Mucosa of gallbladder (tissue), 1 donor: ENCODE measurements at places on chromosomes 6 and 20. TPM values are rescaled to one million over a fixed set of nuclear protein-coding genes. Genes with fewer than 3 reads are reported as not detected.

F13A1 gene
- total RNA-seq, result 55.1 TPM

TMEM244 gene
- total RNA-seq, result not detected

DNA sequence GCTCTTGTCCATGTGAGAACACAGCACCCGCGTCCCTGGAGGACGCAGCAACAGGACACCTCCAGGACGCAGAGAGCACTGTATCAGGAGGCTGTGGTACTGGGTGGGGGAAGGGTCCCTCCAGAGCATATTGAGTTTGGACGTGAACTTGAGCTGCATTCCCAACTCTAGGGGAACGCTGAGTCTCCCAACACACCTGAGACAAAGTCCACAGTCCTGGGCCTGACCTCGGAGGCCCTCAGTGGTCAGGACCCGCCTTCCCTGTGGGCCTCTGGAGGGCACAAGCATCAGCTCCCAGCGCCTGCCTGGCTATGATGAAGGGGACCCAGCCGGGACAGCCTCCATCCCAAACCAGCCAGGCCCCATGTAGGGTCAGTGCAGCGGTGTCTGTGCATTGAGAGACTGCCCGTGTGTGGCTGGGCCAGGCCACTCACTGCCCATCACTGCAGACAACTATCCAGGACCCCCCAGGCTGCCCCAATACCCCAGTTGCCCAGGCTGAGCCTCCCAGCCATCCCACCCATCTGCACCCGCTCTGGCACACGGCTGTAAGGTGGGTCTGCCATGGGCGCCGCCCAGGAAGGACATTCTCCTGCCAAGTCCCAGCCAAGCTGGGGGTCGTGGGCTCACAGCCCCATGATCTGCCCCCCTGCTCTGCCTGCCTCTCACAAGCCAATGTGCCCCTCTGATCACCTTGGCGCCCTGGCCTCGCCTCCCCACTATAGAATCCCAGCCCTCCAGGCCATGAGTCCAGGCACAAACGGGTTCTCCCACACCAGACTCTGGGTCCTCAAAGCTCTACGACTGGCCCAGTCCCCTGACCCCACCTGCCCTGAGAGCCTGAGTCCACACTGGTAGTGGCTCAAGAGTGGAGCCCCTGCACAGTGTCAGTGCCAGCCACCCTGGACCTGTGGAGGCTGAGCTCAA, 115.7 kb downstream of the TAF4 start:
- DNase-seq, result no peak

GRCh38 chr6:120966321-120966720, 368.0 kb downstream of the TBC1D32 start:
- no peak for DNase-seq

DNA sequence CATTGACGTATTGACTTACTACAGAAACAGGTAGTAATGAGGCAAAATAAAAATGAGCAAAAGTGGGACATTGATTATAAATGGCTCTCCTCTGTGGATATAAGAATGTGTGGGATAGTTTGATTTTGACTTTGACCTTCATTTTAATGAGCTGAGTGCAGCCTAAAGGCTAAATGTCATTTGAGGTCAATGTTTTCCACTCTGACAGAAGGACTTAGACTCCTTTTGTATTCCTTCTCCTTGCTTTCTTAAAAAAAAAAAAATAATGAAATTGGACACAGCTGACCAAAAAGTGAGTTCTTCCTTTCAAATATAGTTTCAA, 68.6 kb downstream of the MTFR2 start:
- no peak for DNase-seq

GRCh38 chr6:41443616-41444525, 102.3 kb upstream of the FOXP4 start:
- no peak for DNase-seq

DNA sequence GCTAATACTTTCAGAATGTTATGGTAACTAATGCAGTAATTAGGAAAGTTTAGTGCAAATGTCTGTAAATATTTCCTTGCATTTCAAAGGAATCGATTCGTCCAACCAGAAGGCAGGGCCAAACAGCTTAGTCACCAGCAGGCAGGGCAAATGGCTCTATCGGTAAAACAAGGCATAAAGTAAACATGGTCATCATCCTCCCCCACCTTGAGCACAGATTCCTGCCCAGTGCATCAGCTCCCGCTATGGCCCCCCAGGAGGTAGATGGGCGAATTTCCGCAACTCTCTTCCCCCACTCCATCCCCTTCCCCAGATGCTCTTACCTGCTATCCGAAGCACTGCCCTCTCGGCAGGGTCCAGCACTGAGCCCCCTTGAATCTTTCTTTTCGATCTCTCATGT, 103.8 kb upstream of the BEND6 start:
- peak; percentile 39 for DNase-seq

NKAIN4 gene
- not detected for total RNA-seq

AMD1 gene
- total RNA-seq, result 69.5 TPM

GRCh38 chr20:8212286-8212685, 80.2 kb downstream of the PLCB1 start:
- no peak for DNase-seq

DNA sequence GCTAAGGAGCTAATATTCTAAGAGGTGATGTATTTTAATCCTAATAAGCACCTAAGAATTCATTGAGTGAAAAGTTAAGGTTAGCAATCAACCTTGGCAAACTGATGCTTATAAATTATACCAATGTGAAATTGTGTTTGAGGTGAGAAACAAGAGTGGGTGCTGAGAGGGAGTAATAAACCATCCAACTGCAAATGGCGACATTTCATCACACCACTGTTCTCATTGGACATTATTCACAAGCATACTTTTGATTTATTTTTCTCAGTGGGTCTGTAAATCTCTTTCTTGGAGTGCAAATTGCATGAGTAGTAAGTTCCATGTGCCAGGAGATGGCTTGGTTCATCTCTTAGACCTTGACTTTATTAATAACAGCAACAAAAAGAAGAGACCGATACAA, 71.5 kb downstream of the BMP6 start:
- no peak for DNase-seq

DNA sequence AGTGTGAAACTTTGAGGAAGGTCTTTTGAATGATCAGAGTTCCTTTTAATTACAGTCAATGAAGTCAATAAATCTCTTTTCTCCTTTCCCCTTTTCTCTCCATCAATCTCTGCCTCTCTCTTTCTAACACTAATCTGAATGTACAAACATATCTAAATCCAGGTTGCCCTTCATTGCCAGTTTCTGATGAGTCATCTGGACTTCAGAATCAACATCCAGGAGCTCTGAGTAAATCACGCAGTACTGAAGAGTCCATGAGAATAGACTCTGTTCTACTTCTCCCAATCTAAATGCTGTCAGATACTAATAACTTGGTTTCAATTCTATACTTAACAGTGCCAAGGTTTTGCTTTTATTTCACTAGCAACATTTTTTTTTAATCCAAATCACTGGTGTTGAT, 238.7 kb upstream of the THEMIS start:
- DNase-seq, result peak; percentile 20

RCAN2 gene
- 61.7 TPM for total RNA-seq

GRCh38 chr20:59994697-59995122, 36.5 kb downstream of the CDH26 start:
- peak; percentile 51 for DNase-seq

- no peak for DNase-seq
These were observed 2.2 kb upstream of the TFAP2A start for GRCh38 chr6:10416863-10417641.

HUS1B gene
- 0.46 TPM for total RNA-seq

DNA sequence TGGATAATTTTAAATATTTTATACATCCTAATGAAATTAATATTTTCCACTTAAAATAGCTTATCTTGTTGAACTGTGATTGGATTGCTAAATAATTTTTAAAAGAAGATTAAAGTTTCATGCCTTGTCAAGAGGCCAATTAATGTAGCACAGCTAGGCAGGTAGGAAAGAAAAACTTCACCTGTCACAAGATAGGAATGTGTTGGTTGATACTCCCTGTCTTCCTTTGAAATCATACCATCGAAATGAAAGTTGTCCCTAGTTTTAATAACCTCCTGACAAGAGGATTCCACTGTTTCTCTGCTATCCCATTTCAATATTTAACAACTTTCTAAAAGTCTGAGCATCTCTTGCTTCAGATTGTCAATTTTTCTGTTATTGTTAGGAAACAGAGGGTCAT, 80.8 kb downstream of the BMP6 start:
- DNase-seq, result no peak

NEDD9 gene
- total RNA-seq, result 18.1 TPM

DNA sequence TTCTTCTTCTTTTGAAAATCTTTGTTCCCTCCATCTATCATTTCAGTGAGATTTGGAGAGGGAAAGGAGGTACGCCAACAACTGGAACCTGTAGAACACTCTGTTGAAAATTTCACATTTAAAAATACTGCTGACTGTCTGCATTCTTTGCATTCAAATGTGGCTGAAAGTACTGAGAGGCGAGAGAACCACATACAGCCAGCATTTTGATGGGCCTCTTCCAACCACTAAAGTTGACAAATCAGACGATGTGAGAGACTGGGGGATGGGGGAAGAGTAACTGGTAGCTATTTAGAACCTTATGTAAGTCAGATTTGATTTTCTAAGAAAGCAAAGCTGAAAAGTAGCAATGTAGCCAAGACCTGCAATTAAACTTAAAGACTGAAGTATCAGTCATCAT, 77.5 kb downstream of the FKBP5 start:
- DNase-seq, result no peak

- no peak for DNase-seq
These were observed 9.3 kb downstream of the NOL4L start for GRCh38 chr20:32575805-32576204.

GRCh38 chr6:9025228-9025627, 589.9 kb upstream of the SLC35B3 start:
- DNase-seq, result no peak

DNA sequence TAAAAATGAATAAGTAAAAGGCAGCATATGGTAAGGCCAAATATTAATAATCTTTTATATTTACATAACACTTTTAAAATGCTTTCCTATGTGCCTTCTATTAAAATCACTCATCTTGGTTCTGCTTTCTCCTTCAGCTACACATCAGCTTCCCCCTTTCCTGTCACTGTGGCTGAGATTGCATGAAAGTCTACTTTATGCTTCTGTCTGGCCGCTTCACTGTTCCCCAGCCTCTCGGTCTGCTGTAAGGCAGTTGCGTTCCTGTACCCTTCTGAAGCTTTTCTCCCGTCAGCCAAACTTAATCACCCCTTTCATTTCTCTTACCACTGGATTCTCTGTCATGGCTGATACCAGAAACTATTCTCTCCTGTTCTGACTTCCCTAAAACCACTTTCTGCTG, 34.6 kb downstream of the SOX4 start:
- no peak for DNase-seq

TNFRSF6B gene
- 3.2 TPM for total RNA-seq

SRMS gene
- not detected for total RNA-seq

DNA sequence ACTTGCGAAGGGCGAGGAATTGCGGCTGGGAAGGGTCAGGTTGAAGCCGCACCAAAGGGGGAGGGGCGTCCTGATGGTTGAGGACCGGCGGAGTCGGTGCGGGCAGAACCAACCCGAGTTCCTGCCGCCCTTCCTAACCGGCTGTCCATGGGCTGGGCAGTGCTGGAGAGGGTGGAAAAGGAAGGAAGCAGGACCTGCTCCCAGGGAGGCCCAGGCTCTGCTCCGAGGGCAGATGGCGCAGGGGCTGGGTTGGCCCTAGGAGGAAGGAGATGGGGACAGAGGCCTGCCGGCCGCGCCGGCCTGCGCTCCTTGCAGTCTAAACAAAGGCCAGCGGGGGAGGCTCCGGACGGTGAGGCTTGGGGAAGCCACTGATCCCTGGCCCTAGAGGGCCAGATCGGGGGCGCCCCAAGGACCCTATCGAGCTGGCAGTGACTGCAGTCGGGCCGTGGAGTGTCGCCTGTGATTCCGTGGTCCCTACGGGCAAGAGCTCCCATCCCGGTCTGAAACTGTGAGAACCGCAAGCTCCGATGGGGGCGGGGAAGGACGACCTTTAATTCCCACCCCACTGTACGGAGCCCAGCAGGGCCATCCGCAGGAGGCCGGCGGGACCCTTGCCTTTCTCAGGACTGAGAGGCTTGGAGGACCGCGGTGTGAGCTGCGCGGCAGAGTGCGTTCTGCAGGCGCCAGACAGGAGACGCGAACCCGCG, 39.4 kb downstream of the YTHDF1 start:
- no peak for DNase-seq

DNA sequence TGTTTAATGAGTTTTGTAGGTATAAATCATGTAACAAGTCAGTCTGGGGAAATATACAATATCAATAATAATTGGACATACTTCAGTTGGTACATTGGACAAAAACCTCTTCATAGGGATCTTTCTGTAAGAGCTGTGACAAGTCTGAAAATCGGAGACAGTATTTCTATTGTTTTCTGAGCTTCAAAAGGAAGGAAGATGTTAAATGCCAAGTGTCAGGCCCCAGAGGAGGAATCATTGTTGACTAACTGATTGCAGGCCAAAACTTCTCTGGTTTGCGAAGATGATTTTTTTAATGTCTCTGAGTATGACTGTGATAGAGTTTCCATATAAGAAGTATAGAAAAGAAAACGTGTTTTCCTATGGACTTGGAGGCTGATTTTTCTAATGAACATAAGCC, 316.4 kb downstream of the RNF144B start:
- DNase-seq, result no peak

GRCh38 chr6:105680131-105680530, 277.2 kb upstream of the PREP start:
- DNase-seq, result no peak

GRCh38 chr6:1850121-1850839, 240.6 kb downstream of the FOXC1 start:
- no peak for DNase-seq

DNA sequence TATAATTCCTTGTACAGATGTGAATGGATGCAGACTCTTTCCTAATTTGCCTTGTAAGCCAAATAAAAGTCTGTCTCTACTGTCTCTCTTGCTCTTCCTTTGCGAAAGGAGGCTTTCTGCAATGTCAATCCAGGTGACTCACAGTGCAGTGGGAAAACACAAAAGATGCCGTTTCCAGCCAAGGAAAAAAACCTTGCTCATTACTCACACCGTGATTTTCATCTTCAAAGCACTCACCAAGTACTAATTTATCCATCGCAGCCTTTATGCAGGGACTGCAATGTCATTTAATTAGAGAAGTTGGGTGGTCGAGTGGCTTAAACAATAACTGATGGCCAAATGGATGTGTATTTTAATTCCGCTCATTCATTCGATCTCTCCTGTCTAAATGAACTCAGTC, 23.8 kb downstream of the SAYSD1 start:
- DNase-seq, result no peak

GRCh38 chr6:108736002-108736361, 112.2 kb upstream of the ARMC2 start:
- no peak for DNase-seq

DNA sequence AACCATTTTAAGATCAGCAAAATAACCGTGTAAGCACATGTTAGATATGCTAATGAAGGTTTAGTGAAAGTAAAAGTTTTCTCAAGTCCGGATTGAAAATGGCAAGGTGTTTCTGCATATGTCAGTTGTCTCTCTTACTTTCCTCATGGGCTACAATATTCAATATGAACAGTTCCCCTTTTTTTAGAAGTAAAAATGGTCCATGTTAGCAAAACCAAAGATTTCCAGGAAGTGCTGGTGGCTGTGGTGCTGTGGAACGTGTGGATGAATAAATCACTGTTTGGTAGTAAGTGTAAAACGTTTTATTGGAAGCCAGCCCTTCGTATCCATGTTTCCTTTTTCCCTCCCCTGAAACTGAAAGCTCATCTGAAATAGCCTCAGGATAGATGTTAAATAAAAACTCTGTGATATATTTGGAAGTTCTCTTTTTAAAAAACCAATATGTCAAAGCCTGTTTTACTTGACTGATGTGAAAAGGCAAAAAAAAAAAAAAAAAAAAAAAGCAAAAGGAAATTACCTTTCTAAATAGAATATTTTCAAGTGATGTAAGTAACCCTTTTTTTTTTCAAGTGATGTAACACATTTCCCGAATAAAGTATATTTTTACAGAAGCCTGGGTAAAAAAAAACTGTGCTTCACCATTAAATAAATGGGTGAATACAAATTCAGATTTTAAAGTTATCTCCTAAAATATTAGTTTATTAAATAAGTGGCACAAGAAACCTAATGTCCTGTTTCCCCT, 41.9 kb downstream of the PLEKHG1 start:
- no peak for DNase-seq
